Activated CD4-positive, CD25-positive, alpha-beta regulatory T cell treated with anti-CD3 and anti-CD28 coated beads, Interleukin-2, amount 50 U/mL, for 24 hours (primary cell): ENCODE measurements at places on chromosomes 16 and 17.

GRCh38 chr16:79980650-79981521 is 380.3 kb upstream of the MAF start:
- no peak for ATAC-seq

- no peak for ATAC-seq
Observed at GRCh38 chr17:11736613-11737312, 138.5 kb downstream of the DNAH9 start.

DNA sequence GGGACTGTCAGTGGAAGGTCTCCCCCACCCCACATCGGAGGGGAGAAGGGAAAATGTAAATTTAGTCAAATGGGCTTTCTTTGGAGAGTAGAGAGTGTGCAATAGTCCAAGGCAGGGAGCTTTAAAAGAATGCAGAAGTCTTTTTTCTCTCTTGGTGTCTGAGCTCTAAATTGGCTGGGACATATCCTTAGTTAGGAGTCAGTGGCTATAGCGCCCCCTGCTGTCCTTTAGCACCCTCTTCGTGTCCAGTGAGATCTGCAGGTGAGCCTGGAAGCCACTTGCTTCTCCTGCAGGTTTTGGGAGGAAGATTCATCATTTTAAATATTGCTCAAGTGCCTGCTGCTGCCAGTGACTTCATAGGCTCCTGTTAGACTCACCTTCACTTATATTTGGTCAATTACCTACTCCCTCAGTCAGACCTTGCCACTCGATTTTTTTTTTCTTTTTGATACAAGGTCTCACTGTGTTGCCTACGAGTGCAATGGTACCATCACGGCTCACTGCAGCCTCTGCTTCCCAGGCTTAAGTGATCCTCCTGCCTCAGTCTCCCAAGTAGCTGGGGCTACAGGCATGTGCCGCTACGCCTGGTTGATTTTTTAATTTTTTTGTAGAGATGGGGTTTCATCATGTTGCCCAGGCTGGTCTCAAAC is 174.8 kb downstream of the PRKCB start:
- ATAC-seq = peak; percentile 44

GRCh38 chr17:9837551-9838471 is 12.1 kb downstream of the GLP2R start:
- no peak for ATAC-seq

DNA sequence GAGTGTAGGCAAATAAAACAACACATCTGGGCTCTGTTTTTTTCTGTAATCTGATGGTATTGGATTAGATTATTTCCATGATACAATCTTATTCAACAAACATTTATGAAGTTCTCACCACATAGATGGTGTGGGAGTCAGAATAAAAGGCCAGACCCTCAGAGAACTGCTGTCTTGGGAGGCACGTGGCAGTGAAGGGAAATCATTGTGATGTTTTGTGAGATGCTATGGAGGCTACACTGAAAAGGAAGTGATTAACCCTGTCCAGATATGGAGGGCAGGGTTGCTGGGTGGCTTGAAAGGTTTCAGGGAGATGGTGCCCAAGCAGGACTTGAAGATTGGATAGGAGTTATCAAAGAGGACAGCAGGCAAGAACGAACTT is 35.6 kb downstream of the DHRS7B start:
- ATAC-seq = no peak

- no peak for ATAC-seq
Observed at GRCh38 chr16:86248310-86248905, 261.9 kb upstream of the FOXF1 start.

DNA sequence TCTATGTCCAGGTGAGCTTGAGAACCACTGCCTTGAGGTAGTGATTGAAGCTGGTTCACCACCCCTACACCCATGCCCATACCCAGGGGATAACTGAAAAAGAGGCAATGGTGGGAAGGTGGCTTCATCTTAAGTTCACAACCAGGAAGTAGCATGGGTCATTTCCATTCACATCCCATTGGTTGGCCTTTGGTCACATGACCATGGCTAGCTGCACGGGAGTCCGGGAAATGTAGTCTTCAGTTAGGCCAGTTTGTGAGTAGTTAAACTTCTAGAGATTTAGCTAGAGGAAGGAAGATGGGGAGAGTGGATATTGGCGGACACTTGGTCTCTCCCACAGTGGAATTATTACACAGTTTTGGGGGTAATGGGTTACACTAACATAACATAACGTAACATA is 92.9 kb downstream of the RGS9 start:
- no peak for ATAC-seq

DNA sequence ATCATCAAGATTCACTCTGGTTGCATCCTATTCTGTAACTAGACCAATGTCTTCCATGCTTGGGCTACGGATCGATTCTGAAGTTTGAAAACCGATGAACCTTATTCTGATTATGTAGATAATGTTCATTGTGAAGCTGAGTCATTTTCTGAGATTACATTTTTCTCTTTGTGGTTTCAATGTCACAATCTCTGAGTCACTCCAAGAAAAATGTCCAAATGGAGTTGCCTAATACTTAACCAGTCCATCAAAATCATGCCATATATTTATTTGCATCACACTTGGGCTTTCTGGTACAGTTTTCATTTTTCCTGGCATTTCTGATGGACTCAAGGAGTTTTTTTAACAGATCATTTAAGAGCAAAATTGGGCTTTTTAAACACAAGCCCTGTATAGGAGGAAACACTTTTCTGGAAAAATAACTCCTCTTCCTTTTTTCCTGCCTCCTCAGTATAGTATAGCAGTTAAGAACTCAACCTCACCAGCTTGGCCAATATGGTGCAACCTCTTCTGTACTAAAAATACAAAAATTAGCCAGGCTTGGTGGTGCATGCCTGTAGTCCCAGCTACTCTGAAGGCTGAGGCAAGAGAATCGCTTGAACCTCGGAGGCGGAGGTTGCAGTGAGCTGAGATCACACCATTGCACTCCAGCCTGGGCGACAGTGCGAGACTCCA is 17.5 kb downstream of the CACNG3 start:
- no peak for ATAC-seq

GRCh38 chr17:48004983-48005382 is 32.6 kb downstream of the COPZ2 start:
- ATAC-seq = no peak

DNA sequence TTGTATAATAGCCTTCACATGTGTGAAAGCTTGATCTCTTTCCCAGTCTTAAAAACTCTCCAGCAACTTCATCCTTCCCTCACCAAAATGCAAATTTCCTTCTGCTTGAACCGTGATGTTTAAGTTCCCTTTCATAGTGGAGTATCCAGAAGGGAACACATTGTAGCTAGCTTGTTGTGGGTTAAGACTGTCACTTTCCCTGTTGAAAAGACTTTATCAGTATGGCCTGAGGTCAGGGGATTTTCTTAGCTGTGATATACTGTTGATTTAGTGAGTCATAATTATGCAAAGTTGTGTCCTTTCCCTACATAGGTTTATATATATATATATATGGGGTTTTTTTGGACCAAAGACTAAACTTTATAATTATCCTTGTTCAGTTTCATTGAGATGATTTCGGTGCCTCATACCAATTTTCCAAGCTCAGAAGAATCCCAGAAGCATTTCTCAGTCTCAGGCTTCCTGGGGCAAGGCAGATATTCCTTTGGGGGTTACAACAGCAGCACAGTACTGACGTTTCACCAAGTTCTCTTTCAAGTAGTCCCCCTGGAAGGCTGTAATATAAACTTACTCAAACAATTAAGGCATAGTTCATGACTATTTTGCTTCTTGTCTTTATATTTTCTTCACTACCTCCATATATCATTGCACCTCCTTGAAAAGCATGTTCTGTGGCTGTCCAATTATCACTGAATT is 35.7 kb downstream of the ESRP2 start:
- peak; percentile 89 for ATAC-seq

GRCh38 chr16:48608452-48608851 is 1.5 kb downstream of the N4BP1 start:
- ATAC-seq = peak; percentile 44

- no peak for ATAC-seq
Observed at GRCh38 chr17:1469231-1469852, 13.3 kb upstream of the CRK start.

GRCh38 chr17:7174603-7175326 is 4.4 kb downstream of the ASGR1 start:
- no peak for ATAC-seq

DNA sequence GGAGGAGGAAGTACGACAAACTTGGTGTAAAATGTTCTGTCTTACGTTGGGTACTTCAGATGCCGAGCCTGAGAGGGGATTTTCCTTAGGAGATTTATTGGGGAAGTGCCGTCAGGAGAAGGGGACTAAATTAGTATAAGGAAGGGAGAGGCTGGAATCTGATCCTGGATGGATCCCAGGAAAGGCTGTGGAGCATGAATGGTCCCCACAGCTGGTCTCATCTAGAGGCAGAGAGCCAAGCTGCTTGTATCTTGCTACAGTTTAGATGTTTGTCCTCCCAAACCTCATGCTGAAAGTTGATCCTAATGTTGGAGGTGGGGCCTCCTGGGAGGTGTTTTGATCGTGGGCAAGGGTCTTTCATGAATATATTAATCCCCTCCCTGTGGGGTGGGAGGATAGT is 798.4 kb upstream of the EEF2KMT start:
- ATAC-seq = no peak

GRCh38 chr16:23374721-23375510 is 72.8 kb downstream of the SCNN1B start:
- ATAC-seq = no peak

- ATAC-seq = no peak
Observed at GRCh38 chr16:27226976-27227705, 23.8 kb downstream of the KDM8 start.

DNA sequence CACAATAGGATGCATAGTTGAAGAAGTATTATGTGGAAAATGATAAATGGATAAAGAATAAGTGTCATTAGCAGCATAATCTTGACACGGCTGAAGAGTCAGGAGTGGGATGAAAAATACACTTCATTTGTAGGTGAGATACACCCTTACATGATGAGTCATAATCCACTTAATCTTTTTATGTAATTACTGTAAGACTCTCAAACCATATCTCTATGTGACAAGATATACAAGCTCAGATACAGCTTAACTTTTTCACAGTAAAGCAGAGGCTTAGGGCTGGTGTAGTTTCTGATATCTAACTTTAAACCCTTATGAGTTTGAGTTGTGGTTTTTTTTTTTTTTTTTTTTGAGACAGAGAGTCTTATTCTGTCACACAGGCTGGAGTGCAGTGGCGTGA is 101.2 kb downstream of the FTO start:
- ATAC-seq = peak; percentile 68

DNA sequence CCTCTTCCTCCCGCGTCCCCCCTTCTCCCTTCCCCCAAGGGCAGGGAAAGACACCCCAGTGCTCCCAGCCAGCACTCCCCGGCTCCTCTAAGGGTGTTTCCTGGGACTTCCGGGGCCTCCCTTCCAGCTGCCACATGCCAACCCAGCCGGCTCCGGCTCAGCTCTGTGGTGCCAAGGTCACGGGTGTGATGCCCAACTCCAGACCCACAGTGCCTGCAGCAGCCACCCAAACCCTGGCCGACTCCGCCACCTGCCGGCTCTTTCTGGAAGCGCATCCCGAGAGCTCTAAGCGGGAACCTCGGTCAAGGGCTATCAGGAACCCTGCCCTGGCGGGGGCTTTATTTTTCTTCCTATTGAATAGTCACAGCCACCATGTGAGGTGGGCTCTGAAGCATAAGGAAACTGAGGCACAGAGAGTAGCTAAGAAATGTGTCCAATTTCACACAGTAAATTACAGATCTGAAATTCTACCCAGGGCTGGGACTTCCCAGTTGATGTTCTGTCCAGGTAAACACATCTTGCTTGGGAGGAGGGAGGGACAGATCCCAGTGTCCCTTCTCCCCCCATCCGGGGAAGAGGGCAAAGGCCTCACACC is 3.3 kb upstream of the PPP1R1B start:
- ATAC-seq = peak; percentile 40

DNA sequence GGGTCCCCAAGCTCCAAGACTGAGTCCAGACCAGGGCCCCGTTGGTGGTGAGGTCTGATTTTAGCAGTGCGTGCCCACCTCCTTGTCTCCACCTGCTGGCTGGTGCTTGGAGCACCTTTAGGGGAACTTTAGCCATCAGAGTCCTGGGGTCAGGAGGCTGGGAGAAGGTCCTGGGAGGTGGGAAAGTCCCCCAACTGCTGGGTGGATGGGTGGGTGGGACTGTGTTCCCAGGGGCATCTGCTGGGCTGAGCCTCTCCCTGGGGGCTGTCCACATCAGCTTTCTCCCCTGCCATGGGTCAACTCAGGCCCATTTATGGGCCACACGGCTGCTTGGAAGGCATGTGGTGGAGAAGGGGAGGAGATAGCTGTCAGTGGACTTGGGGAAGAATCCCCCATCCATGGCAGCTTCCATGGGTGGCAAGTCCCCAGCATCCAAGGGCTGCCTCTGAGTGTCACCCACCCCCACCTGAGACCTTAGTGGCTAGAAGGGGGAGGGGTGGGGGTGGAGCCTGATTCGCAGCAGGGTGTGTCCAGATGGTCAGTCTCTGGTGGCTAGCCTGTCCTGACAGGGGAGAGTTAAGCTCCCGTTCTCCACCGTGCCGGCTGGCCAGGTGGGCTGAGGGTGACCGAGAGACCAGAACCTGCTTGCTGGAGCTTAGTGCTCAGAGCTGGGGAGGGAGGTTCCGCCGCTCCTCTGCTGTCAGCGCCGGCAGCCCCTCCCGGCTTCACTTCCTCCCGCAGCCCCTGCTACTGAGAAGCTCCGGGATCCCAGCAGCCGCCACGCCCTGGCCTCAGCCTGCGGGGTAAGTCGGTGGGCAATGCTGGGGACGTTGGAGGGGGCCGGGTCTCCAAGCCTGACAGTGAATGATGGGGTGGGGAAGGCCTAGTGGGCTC is at the start of gene TRPV2:
TSS of gene TRPV2 (plus strand) at position 541 of the 894 bp plus-strand sequence. CDS start 2,098 bp downstream, outside the sequence.
- ATAC-seq = no peak

DNA sequence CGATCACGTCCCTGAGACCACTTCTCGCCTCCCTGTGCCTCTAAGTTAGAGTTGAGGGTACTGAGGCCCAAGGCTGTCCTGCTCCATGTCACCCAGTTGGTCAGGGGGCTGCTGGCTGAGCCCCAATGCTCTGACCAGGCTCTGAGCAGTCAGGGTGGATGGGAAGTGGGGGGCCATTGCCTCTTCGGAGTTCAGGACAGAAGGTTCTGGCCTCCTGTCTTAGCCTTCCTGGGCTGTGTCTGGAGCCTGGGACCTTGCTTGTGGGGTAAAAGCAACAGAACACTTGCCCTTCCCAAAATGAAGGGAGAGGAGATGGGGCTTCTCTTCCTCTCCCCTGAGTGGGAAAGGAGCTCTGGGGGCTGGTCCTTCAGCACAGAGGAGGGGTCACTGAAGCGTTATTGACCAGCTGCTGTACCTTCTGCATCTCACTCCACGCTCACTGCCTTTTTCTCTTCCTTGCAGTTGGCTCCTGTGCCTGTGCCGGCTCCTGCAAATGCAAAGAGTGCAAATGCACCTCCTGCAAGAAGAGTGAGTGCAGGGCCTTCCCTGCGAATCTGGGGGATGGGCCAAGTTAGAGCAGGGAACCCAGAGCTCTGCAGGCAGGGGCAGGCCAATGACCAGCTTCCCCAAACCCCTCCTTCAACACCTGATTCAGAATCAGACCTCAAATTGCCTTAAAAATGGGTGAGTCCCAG is 580 bp downstream of the MT1X start:
- peak; percentile 4 for ATAC-seq
